Fibroblast of skin of right quadriceps (primary cell): ENCODE measurements at places on chromosomes 3 and 15.
A peak's percentile ranks its signal among the peaks of the same experiment; 100 is the strongest.

DNA sequence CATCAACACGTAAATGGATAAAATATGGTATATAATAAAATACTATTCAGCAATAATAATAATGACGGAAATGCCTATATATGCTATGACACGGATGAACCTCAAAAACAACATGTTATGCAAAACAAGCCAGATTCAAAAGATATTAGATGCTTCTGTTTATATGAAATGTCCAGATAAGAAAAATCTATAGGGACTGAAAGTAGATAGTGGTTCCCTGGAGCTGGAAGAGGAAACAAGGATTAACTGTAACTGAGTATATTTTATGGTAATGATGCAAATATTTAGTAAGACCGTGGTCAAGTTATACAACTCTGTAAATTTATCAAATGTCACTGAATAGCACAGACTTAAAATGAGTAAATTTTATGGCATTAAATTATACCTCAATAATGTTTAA, 25.8 kb upstream of the WDR49 start:
- DNase-seq: no peak

- DNase-seq: peak; percentile 61
Measured at GRCh38 chr15:67548236-67548852, 5.8 kb downstream of the MAP2K5 start.

GRCh38 chr15:70291305-70292075, 193.8 kb upstream of the TLE3 start:
- no peak for DNase-seq

DNA sequence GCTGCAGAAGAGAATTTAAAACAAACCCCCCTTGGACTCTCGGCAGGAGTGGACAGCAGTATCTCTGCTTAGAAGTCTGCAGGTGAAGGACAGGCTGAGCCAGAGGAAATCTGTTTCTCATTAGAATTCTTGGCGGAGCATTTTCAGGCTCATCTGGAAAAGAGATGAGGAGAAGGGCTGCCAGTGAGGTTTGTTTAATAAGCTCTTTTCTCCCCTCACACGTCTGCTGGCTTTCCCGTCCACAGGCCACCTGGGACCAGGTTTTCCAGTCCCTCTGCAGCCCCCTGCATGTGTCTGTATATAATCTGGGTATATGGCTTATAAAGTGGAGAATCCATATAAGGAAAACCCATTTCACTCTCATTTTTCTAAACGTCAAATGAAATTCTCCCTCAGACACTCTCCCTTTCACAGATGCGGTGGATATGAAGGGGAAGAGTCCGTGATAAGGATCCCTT, 155.4 kb upstream of the TPM1 start:
- peak; percentile 68 for DNase-seq

- no peak for DNase-seq
Measured at GRCh38 chr3:194174980-194175379, 39.0 kb downstream of the HES1 start.

- peak; percentile 94 for DNase-seq
Measured at GRCh38 chr3:99637368-99638111, 854 bp upstream of the COL8A1 start.

- no peak for DNase-seq
Measured at GRCh38 chr3:195549931-195550519, 6.9 kb upstream of the PPP1R2 start.

DNA sequence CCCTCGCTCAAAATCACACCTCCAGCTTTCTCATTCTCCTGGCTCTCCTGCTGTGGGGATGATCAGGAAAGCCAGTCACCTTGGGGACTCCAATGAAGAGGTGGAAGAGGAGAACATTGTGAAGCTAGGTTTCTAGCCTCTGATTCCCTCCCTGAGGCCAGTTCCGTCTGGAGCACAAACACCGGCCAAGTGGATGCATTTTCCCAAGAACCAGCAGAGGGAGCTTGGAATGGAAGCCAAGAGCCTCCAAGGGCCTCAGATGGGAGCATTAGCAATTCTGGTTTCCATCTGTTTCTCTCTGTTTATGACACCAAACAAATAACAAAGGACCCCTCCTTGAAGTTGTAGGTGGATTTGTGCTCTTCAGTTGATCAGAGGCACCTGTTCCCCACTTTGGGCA, 40.6 kb upstream of the NMNAT3 start:
- DNase-seq: peak; percentile 7
